Hematopoietic multipotent progenitor cell treated with erythropoietin and hydrocortisone succinate and interleukin-3 and kit ligand, for 8 days (in vitro differentiated cells): ENCODE measurements at places on chromosomes 16 and 17.
A peak's percentile ranks its signal among the peaks of the same experiment; 100 is the strongest.

DNA sequence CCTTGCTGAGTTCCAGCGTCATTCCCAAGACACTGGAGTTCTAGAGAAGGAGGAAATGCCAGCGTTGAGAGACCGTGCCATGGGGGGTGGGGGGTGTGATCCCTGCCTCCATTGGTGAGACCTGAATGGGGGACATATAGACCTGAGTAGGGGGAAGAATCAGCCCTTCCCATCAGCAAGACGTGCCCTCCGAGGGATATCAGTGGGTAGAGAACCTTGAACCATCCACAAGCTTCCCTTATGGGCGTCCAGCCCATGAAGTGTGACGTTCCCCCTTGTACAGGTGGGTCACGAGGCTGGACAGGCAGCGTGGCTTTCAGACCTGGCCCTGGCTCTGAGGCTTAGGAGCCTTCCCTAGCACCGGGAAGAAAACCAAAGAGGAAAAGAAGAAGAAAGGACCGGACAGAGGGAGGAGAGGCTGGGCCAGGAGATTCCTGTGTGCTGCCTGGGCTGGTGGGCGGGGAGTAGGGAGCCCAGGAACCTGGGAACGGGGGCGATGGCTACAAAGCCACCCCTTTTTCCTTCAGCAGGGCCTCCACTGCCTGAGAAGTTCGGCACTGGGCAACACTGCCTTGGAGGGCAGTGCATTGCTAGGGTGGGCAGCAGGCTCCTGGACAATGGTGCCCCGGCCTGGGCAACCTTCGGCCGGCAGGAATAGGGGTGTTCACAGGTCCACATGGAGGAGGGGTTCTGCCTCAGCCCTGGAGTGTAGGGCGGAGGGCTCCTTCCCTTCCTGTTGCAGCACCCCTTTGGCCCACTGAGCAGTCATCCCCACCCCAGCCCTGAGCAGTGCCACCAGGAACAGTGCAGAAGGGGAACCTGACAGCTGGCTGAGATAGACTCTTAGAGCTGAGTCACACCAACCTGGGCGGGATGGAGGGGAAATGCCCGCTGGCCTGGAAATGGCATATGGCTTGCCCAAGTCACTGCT is 7.2 kb downstream of the RAB11FIP4 start:
- no peak for DNase-seq

GRCh38 chr17:1626333-1626732 is 2.3 kb downstream of the SLC43A2 start:
- no peak for DNase-seq

- no peak for DNase-seq
Measured at GRCh38 chr17:72554508-72554907, 433.7 kb downstream of the SOX9 start.

GRCh38 chr17:16662936-16663335 is 9.3 kb upstream of the ZNF624 start:
- no peak for DNase-seq

- peak; percentile 86 for DNase-seq
Measured at GRCh38 chr16:88530858-88531203, 39.4 kb upstream of the ZC3H18 start.
